ENCODE measurements at places on chromosomes 3 and 15.

GRCh38 chr3:115161866-115162265, 14.8 kb upstream of the ZBTB20 start:
- no peak for DNase-seq

GRCh38 chr3:156038869-156039268, 81.5 kb upstream of the KCNAB1 start:
- DNase-seq: peak; percentile 19

GRCh38 chr15:55515991-55516776, 8.2 kb upstream of the DNAAF4 start:
- DNase-seq: no peak

- no peak for DNase-seq
Measured at GRCh38 chr3:148030975-148031374, 621.8 kb downstream of the ZIC1 start.

DNA sequence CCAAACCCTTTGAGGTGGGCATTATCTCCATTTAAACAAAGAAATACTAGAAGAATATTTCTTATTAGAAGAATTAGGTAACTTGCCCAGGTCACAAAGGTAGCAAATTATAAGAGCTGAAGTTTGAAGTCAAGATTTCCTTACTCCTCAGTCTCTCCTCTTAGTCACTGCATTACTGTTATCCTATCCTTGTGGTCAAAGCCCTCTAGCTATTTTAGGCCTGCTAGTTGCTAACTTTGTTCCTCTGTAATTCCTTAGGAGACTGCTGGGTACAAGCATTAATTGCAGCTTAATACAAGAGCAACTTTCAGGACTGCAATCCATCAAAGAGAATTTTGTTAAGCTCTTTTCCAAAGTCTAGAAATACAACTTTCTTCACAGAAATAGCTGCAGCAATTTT, 528.2 kb downstream of the ZIC1 start:
- DNase-seq: peak; percentile 62

DNA sequence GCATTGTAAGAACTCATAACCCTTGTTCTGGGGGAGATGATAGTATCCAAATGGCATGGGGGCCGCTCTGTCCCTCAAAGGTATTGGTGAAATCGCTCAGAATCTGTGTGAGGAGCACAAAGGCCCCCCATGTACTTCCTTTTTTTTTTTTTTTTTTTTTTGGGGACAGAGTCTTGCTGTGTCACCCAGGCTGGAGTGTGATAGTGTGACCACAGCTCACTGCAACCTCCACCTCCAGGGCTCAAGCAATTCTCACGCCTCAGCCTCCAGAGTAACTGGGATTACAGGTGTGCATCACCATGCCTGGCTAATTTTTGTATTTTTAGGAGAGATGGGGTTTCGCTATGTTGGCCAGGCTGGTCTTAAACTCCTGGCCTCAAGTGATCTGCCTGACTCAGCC, 37.0 kb downstream of the CMTM8 start:
- DNase-seq: no peak
